Right renal pelvis (tissue), 4 donors: ENCODE measurements at places on chromosomes 12 and 14.

- no peak for DNase-seq
Measured at GRCh38 chr12:77973579-77973978, 142.9 kb downstream of the NAV3 start.

- DNase-seq = peak; percentile 49
Measured at GRCh38 chr14:50559990-50560930, at the start of gene ATL1. TSS of gene ATL1 (plus strand) at chr14:50560145. CDS start at chr14:50560266, 121 bp downstream.

- DNase-seq = no peak
Measured at GRCh38 chr14:90699016-90699415, 117.2 kb downstream of the TTC7B start.

- no peak for DNase-seq
Measured at GRCh38 chr14:73739174-73739898, 25.2 kb upstream of the PNMA1 start.

DNA sequence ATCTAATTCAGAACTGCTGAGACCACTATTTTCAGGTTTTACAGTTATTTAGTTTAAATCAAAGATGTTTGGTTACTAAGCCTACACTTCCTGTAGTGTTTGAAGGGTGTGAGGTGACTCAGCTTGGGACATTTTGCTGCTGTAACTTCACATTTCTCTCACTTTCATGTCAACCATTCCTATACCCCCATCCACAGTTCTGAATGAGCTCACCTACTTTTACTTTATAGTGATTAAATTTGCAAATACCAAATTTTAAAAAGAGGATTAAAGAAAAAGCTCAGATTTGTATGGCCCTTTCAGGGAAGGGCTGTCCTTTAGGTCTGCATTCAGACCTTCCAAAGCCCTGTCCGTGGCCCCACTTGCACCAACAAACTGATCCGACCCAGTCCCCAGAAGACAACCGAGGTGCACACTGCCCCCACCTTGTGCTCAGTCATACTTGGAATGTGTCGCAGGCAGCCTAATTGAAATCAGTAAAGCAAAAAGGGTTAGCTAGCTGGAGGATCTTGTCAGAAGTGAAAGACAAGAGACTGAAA lies 174.4 kb downstream of the MON2 start:
- DNase-seq = no peak

DNA sequence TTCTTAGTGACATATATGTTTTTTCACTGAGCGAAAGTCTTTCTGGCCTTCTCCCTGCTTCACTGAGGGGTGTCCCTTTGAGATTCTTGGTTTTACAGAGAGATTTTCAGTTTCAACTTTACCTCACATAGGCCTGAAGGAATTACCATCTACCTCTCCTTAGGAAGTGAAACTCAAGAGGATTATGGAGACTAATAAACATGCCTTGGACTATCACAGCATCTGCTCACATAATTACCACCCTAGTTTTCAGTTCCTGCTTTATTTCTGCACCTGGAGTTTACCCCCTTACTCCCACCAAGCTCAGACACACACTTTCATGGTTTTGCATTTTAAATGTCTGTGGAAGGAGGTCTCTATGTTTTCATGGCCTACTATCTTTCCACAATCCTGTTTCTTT lies 118.3 kb upstream of the SCAF11 start:
- DNase-seq = no peak

- no peak for DNase-seq
Measured at GRCh38 chr14:55963295-55963694, 154.9 kb upstream of the PELI2 start.
